ENCODE measurements at places on chromosomes 16 and 17.

- no peak for DNase-seq
Measured at GRCh38 chr16:84949772-84950436, 61.4 kb downstream of the ZDHHC7 start.

DNA sequence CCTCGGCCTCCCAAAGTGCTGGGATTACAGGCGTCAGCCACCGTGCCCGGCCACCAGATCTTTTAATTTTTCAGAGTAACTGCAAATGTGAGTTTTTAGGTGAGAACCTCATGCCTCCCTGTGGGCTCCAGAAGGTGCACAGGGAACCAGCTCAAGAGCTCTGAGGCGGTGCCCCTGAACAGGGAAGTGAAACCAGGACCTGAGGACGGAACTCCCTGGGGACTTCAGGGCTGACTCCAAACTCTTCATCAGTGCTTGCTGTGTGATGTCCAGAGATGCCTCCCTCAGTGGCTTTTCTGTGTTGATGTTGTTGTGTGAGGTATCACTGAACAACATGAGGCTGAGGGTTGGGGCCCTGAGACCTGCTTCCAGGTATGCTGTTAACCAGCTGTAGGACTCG is 23.8 kb downstream of the SLC12A3 start:
- no peak for DNase-seq

GRCh38 chr17:5788266-5788900 is 204.1 kb upstream of the NLRP1 start:
- DNase-seq, result no peak

DNA sequence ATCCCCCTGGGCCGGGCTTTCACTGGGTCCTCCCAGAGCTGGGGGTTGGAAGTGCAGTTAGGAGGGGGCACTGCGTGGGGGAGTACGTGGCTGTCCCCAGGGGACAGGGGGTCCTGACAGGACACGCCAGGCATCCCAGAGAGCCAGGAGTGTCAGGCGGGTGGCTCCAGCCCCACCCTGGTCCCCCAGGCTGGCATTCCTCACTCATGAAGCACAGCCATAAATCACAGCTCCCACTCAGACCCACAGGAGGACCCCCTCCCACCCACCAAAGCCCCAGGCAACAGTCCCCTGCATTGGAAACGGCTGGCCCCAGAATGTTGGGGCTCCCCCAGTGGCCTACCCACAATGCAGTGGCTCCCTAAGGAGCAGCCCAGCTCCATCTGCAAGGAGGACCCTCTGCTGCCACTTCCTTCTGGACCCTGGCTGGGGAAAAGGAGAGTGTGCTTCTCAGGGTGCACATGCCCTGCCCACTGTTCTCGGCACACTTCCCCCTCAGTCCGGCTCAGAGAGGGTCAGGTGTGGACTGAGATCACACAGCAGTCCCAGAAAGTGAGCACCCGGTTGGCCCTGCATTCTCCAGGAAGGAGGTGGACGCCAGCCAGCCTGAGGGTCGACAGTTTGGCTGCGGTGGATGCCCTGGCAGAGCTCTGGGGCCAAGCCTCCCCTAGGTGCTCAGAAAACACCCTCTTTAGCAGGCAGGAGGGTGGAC is 7.3 kb upstream of the FOXN1 start:
- no peak for DNase-seq

DNA sequence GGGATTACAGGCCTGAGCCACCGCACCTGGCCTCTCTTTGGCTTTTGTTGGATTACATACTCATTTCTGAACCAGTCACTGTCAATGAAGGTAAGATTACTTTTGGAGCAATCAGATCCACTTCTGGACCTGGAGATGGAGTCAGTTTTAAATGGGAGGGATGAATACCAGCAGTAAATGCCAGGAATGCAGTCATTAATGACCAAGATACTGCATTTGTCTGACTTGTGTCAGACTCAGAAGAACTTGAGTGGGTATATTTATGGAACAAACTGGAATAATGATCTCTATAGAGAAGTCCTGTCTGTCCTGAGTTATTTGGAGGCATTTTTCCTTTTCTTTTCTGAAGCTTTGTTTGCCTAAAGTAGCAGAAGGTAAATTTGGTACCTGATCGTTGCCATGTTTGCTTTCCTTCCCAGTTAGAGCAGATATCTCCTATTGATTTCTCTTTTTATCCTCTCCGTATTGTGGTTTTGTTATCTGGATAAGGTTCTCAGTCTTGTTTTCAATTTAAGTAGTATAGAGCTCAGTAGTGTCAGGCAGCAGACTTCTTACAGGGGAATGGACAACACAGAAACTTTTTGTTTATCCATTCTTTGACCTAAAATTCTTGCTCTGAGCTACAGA is 10.7 kb downstream of the NLK start:
- no peak for DNase-seq

- no peak for DNase-seq
Measured at GRCh38 chr16:73732681-73733080, 563.9 kb upstream of the PSMD7 start.

DNA sequence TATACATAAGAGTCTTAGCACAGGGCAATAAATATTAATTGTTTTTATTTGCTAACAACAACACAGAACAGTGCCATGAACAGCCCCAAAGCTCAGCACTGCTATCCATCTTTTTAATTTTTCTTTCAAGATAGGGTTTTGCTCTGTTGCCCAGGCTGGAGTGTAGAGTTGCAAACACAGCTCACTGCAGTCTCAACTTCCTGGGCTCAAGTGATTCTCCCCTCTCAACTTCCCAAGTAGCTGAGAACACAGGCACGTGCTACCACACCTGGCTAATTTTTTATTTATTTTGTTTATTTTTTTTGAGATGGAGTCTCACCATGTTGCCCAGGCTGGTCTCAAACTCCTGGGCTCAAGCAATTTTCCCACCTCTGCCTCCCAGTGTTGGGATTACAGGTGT is 47.6 kb upstream of the AKAP1 start:
- DNase-seq, result no peak

GRCh38 chr16:10123141-10123540 is 59.1 kb downstream of the GRIN2A start:
- DNase-seq, result no peak

- DNase-seq, result no peak
Measured at GRCh38 chr16:73057291-73058210, 9.6 kb upstream of the ZFHX3 start.

DNA sequence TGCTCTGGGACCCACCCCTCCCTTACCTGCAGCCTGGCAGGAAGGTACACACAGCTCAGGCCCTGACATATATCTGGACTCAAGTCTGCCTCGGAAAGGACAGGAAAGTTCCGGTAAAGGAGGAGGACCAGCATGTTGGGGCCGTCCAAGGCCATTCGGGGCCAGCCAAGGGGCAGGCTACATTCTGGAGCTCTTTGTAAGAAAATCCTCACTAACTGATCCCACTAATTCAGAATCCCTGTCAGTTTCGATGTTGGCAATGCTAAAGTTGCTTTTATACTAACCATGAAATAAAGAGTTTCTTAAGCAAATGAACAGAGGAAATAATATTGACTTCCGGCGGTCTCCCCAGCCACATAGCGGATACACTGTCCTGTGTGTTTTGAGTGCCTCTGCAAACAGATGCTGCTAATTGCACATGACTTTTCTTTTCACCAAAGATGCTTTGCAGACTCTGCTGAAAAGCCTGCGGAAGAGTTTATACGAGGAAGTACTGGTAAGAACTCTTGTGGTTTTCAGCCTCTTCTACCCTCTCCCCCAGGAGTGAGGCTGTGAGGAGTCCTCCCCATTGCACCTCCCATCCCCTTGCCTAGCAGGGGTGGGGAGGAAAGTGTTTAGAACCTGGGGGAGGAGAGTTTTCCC is 54.8 kb downstream of the PLXDC1 start:
- no peak for DNase-seq

DNA sequence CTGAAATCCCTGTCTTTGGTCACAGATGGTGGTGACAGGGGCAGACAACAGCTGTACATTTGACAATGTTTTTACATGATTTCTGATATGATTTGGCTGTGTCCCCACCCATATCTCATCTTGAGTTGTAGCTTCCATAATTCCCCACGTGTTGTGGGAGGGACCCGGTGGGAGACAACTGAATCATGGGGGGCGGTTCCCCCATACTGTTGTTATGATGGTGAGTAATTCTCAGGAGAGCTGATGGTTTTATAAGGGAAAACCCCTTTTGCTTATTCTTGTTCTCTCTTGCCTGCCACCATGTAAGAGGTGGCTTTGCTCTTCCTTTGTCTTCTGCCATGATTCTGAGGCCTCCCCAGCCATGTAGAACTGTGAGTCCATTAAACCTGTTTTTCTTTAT is 353.9 kb downstream of the CPPED1 start:
- DNase-seq, result no peak

DNA sequence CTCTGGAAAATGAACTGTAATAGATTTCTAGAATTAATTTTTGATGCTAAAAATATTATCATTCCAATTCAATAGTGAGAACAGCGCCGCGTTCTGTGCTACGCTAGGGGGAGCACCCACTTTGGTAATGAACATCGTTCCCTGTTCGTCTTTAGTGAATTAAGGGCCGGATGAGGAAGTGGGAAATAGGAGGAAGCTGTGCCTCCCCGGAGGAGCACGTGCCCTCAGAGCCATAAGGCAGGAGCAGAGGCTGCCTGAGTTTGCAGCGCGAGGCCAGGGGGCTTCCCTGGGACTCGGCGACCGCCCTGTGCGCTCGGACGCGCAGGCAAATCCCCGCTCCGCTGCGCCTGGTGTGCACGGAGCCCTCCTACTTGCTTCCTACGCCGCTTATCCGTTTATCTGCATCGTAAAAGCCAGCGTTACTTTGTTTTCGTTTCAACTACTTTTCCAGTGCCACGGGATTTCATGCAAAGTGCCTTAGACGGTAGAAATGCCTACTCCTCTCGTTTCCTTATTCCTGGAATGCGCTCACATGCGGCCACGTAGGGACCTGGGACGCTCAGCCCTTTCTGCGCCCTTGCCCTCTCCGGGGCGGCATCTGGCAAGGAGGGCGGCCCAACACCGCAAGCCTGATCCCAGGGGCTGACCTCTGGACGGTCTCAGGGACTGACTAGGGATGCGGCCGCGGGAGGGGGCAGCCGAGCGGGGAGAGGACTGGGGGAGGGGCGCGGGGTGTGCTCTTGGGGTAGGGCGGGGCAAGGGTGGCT is 76.4 kb downstream of the KCNJ12 start:
- peak; percentile 41 for DNase-seq

GRCh38 chr16:55824473-55825000 is 8.4 kb downstream of the CES1 start:
- no peak for DNase-seq

DNA sequence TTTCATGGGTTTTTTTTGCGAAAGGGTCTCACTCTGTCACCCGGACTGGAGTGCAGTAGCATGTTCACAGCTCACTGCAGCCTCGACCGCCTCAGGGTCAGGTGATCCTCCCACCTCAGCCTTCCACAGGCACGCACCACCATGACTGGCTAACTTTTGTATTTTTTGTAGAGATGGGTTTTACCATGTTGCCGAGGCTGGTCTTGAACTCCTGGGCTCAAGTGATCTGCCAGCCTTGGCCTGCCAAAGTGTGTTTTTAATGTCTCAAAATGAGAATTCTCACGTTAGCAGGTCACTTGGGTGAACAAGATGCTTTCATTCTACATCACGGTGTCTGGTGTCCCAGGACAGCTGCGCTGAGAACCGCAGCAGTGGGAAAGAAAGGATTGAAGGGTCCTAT is 3.2 kb downstream of the FBXO31 start:
- DNase-seq, result no peak

- DNase-seq, result no peak
Measured at GRCh38 chr17:20968913-20969616, 73.7 kb downstream of the USP22 start.

DNA sequence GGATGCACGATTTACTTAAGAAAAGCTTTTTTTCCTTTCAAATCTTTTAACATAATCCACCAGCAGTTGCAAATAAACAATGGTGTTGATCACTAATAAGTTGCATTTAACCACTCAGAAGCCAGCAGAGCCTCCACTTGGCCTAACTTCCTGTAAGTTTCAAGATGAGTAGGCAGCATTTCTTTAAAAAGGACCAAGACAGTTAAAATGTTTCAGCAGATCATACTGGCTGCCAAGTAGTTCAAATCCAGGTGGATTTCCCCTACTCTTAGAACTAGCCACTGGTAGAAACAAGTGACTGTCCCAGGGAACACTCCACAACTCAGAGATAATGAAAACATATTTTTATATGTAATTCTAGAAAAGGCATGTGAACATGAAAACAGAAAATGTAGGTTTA is 17.0 kb upstream of the RFFL start:
- no peak for DNase-seq

GRCh38 chr16:20849589-20850390 is 43.5 kb downstream of the REXO5 start:
- peak; percentile 41 for DNase-seq

- no peak for DNase-seq
Measured at GRCh38 chr17:1532836-1533602, 16.6 kb upstream of the INPP5K start.

DNA sequence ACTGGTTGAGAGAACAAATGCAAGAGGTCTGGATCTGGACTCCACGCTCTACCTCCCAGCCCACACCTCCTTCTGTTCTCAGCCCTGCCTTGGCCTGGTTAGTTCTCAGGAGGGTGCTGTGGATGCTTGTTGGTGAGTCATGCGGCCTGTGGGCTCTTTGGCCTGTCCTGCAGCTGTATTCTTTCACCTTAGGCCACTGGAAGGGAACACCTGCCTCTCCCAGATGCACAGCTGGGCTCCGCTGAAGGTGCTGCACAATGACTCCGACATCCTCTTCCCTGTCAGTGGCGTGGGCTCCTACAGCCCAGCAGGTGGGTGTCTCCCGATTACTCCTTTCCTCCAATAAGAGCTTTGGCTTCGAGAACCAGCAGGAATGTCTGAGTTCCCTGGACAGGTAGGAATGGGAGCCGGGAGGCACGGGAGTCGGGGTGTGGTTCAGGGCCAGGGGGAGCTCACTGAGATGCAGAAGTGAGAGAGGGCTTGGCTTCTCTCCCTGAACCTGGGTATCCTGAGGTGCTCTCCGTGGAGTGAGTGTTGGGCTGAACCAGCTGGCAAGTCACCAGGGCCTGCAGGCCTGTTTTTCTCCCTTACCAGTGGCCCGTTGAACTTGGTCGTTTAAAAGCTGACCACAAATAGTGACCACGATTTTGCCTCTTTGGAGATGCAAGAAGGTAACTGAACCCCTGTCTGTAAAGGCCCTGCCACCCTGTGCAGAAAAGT is 85.0 kb downstream of the SNX29 start:
- DNase-seq, result no peak

DNA sequence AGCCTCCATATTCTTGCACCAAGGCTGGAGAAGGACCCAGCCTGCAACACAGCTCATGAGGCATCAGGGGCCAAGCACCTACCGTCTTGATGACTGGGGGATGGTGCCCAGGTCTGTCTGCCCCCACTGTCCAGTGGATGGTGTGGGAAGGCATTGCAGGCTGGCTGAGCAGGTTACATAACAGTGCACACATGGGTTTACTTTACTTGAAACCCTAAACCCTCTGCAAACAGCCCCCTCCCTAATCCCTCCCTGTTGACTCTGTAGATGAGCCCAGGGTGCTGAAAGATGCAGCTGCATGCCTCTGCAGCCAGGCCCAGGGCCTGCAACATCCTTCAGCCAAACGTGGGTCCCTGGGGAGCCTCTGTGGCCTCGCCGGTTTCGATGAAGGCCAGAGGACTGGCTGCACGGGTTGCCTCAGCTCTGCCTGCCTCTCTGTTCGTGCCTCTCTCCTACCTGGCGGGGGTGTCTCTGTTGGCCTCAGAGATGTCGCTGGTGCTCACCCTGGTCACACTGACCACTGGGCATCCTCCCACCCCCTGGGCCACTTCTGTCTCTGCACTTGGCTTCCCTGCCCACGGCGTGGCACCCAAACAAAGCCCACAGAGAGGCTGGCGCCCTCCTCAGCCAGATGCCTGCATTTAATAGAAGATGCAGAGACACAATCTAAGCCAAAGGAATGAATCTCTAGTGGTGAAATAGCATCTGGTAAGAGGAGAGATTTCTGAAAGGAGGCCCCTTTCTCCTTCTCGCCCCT is 95.1 kb downstream of the METRNL start:
- DNase-seq, result no peak
